Fibroblast of gingiva (primary cell): ENCODE measurements at places on chromosomes 7 and 10.
A peak's percentile ranks its signal among the peaks of the same experiment; 100 is the strongest.

- DNase-seq, result no peak
These were observed 11.3 kb downstream of the GPRIN2 start for GRCh38 chr10:46544989-46545791.

DNA sequence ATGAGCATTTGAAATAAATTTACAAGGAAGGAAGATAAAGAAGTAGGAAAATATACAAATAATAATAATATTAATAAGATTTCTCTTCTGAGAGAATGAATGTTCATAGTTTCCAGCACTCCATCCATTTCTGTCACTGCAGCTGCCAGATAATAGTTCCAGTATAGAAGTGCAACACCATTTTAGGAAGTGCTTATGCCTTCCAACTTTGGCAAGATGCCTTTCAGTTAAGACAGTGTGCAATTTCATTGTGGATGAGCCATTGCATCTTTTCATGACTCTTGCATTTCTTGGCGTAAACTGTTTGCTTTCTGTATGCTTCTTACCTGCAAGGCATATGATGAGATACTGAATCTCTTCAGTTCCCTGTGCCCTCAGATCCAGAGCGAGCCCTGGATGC lies 185.0 kb downstream of the PDE1C start:
- no peak for DNase-seq

- no peak for DNase-seq
These were observed 743 bp upstream of the ZCCHC24 start for GRCh38 chr10:79445977-79446757.

- no peak for DNase-seq
These were observed 5.2 kb downstream of the SPOCK2 start for GRCh38 chr10:72082856-72083789.

DNA sequence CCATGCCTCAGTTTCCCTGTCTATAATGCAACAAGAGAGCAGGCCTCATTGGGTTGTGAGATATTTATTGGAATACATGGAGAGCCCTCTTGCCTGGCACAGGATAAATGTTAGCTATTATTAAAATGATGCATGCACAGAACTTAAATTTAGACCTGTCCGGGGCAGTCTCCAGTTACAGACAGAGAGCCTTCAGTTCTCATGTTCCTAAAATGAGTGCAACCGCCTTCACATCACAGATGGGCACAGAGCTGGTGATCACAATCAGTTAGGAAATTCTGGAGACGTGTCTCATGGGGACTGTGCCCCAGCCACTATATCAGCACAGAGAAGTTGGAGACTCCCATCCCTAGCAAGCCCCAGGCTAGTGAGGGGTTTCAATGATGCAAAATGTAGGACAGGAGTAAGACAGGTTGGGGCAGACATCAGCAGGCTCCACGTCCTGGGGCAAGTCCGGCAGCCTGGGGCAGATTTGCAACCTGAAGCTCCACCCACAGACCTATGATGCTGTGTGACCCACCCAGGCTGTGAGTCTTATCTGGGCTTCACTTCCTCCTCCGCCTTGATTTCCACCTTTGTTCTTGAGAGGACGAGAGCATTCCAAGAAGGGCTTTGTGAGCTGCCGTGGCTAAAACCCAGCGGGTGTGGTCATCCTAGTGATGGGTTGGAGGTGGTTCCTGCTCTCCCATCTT lies 49.4 kb downstream of the CXCL12 start:
- DNase-seq, result no peak

DNA sequence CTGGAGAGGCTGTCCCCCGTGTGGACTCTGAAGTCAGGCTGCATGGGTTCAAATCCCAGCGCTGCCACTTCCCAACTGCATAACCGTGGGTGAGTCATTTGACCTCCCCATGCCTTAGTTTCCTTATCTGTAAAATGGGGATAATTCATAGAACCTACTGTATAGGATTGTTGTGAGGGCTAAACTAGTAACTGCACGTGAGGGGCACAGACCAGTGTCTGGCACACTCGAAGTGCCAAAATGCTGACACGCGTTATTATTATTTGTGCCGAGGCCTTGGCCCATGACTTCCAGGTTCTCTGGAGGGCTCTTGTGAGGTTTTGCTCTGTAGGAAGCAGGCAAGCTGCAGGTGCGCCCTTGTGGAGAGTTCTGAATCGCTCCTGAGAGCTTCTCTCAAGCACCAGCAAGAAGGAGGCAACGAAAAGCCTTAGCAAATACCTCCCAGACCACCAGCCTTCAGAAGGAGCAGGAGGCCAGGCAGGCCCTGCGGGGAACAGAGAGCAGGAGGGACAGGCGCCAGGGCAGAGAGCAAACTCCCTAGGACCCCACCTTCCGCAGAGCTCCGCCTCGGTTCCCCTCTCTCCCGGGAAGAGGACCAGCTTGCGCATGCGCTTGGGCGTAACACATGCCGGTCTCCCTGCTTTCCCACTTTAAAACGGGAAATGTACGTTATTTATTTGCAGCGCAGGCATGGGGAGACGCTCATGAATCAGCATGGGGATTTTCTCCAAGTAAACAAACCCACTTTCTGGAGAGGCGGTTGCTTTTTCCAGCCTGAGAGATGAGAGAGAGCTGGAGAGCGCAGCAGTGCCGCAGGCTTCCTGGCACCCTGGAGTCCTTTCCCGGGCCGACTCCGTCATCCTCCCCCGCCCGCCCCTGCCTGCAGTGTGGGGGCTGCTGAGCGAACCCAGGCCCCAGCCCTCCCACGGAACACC lies 39.6 kb downstream of the SORCS3 start:
- no peak for DNase-seq

DNA sequence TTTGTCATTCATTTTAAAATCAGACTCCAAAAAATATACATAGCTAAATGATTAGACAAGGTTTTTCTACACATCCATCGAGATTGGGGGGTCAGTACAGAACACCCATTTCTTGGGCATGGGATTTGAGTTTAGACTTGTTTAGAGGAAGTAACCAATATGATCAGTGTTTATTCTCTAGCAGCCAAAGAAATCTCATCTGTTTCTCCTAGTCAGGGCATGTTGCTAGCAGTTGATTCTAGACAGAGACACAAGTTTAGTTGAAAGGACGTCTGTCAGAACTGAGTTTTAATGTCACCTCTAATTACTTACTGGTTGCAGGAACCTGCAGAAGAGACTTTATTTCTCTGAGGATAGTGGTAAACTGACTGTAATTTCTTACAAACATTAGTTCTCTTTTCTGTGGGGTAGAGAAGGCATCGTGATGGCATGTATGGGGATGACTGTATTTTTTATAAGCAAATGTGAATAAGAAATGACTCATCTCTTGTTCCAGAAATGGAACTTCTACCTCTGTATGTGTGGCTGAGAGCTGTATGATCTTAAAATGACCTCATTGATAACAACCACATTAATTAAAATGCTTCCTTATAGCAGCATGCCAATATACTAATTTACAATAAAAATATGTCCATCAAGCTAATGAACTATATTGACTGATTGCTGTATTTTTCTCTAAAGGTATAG lies 30.6 kb upstream of the RHOBTB1 start:
- no peak for DNase-seq

- no peak for DNase-seq
These were observed 23.3 kb downstream of the ANTXRL start for GRCh38 chr10:46310143-46310514.

GRCh38 chr7:139360948-139361307 lies 1.2 kb downstream of the LUC7L2 start:
- DNase-seq, result no peak

- DNase-seq, result peak; percentile 4
These were observed 639 bp downstream of the TSPAN13 start for GRCh38 chr7:16753932-16754855.

- no peak for DNase-seq
These were observed 264.2 kb upstream of the PCDH15 start for GRCh38 chr10:55065185-55065584.

DNA sequence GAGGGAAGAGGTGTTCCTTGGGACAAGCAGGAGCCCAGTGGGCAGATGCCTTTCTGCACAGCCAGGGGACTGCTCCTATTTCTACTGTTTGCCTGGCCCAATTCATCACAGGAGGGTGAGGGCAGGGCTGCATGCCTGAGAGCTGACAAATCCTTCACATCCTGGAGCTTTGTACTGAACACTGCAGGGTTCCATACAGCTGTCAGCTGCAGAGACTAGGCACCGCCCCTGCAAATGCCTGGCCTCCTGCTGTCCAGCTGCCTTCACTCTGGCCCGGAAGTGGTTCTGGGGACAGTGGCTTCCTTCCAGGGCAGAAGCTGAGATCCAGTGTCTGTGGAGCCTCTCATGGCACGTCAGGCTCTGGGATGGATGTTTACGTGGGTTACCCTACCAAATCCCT lies 470.7 kb downstream of the DNAJB6 start:
- no peak for DNase-seq

GRCh38 chr7:116977172-116977571 lies 23.9 kb downstream of the ST7 start:
- no peak for DNase-seq

DNA sequence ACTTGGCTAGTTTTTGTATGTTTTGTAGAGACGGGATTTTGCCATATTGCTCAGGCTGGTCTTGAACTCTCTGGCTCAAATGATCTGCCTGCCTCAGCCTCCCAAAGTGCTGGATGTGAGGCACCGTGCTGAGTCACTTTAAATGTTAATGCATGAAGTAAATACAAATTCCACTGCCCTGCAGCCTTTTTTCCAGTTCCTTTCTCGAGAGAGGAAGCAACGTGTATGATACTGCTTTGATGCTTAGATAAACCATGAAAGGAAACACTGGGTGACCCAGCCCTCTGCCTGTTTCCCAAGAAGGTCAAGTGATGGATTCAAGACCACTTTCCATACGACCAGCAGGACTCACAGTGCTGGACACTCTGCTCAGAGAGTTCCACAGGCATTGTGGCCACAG lies 11.3 kb upstream of the MRPS24 start:
- peak; percentile 13 for DNase-seq

GRCh38 chr7:143906895-143907294 lies 4.9 kb upstream of the TCAF1 start:
- no peak for DNase-seq

DNA sequence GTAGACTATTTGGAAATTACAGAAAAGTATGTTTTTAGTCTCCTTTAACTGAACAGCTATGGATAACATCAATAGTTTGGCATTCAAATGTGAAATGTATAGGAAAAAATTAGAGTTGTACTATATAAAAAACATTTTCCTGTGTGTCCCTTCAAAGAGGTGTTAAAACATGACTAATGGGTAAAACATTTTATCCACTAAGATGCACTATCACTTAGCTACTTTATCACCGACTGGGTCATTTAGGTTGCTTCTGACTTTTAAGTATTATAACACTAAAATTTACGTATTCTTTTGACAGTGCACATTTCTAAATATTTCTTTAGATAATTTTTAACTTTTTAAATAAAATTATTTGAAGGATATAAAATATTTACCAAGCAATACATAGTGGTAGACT lies 77.6 kb downstream of the UBE2H start:
- DNase-seq, result no peak

DNA sequence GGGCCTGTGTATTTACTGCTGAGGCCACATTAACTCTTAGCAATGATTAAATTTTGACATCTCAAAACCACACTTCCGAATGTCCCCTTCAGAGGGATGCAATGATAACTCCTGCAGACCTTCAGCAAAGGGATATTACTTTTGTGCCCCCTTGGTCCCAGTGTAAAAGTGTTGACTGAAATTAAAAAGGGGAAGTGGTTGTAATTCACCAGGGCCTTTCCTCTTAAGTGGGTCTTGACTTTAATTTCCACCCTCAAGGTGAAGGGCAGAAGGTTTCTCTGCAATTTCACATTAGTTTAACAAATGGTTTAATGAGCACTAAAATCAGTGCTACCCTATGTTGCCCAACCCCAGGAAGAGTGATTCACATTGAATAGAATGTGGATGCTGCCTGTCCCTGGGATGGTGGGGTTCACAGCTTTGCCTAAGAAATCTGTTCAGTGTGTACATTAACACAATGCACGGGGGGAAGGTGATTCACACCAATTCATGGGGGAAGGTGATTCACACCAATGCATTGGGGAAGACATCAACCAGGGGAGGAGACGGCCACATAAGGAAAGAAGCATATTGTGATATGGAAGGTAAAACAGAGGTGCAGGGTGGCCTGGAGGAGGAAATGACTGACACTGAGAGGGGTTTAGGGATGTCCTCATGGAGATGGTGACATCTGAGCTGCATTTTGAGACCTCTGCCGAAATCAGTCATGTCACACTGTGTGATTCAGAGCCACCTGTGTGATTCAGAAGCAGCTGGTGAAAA lies 19.4 kb upstream of the TNS3 start:
- peak; percentile 62 for DNase-seq

GRCh38 chr10:59229441-59229840 lies 53.0 kb downstream of the PHYHIPL start:
- DNase-seq, result no peak
